ENCODE measurements at places on chromosomes 5 and 9.

GRCh38 chr5:65334077-65334476 is 147.6 kb downstream of the ADAMTS6 start:
- peak; percentile 69 for DNase-seq

DNA sequence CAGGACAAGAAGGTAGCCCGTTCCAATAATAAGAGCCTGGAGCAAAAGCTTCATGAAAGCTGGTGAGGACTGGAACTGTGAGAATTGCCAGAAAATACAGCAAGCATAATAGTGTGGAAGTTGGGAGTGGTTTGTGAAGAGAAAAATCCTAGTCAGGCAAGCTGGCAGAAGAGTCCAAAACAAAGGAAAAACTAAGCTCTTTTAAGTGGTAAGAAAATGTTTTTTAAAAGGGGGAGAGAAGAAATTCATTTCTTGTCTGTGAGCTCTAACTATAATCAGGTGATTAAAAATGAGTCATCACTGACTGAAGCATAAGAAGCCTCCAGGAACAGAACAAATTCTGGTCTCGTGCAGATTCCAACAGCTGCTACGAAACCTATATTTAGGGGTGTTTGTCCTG is 102.6 kb downstream of the CAAP1 start:
- DNase-seq = no peak

- DNase-seq = no peak
These were observed 8.9 kb upstream of the HSPA9 start for GRCh38 chr5:138583984-138584637.

DNA sequence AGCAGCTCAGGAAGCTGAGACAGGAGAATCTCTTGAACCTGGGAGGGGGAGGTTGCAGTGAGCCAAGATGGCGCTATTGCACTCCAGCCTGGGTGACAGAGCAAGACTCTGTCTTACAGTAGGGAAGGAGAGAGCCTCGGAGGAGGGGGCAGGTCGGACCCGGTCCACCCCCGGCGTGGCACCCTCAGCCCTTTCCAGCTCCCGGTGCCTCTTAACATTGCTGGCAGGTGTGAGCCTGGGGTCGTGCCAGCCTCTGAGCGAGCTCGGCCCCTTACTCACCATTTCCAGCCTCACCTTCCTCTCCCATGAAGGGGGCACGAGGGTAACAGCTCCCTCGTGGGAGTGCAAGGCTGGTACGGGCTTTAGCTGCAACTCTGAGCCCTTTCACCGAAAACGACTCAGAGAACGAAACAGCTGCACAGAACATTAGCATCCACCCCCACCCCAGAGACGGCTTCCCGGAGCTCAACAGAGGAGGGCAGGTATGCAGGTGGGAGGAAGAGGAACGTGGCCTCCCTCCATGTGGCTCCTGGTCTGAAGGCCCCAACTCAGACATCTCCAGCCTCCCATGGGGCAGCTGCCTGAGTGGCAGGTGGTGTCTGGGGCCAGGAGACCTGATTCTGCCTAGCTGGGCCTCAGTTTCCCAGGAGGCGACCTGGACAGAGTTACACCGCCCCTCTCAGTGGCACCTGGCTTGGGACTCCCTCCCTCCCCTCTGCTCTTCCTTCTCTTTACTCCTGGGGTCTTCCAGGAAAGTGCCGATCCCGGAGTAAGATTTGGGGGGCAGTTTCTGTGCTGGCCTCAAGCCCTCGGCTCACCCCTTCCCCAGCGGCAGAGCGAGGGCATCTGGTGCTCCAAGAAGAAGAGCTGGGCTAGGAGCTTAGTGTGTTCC is 28.5 kb upstream of the ABO start:
- no peak for DNase-seq

GRCh38 chr5:77298146-77298545 is 87.7 kb downstream of the PDE8B start:
- no peak for DNase-seq

- DNase-seq = no peak
These were observed 88.6 kb upstream of the FANCC start for GRCh38 chr9:95406121-95406520.

DNA sequence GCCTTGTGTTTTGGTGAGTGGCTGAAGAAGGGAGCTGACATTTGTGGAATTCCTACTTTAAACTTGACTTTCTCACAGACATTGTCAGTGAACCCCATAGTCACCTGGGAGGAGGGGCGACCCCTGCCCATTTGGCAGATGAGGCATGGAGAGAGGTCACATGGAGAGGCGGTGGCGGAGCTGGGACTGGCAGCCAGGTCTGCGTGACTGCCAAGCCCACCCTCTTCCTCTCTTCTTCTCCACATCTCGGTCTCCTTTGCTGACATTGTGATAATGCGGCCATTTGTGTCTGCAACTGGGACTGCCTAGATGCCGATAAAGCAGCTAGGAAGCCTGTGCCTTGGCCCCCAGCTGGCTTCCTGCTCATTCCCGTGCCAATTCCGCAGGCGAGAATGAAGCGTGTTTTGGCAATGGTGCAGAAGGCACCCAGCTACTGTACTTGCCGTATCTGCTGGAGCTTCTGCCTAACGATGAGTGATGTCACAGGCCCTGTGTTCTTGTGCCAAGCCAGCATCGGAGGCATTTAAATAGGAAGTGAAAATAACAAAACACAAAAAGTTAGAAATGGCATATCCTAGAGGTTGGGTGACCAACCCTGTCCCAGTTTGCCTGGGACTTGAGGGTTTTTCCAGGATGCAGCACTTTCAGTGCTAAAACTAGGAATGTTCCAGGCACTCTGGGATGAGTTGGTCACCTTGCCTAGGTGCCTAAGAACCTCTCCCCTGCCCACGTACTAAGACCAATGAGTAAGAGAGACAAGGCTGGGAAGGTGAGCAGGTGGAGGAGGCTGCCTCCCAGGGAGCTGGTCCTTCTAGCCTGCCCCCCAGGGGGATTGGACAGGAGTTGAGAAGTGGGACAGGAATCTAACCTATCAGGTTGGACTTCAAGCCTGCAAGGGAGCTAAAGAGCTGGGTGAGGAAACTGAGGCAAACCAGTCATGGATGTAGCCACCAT is 23.6 kb downstream of the OLFML2A start:
- no peak for DNase-seq

- DNase-seq = no peak
These were observed 28.8 kb downstream of the TNIP1 start for GRCh38 chr5:151051931-151052608.

GRCh38 chr9:77820293-77820954 is 172.3 kb upstream of the GNA14 start:
- DNase-seq = no peak

DNA sequence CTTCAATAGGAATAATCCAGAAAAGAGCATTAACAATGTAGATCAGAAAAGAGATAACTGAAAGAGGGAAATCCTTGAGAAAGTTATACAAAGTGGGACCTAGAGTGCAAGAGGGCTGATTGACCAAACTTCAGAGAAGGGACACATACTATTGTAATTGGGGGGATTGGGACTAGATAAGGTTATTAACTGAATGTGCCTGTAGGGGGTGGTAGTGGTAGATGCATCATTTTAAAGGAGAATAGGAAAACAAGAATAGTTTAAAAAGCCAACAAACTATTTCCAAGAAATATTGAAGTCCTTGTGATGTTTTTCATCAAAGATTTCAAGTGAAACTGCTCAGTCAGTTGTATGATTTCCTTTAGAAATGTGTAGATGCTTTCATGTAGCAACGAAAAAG is 468.5 kb downstream of the TAF11L14 start:
- DNase-seq = no peak

- peak; percentile 41 for DNase-seq
These were observed 54.3 kb downstream of the PTCH1 start for GRCh38 chr9:95462249-95463147.

- no peak for DNase-seq
These were observed 52.3 kb downstream of the TLE4 start for GRCh38 chr9:79623799-79624721.

GRCh38 chr5:14628346-14628745 is 36.2 kb upstream of the OTULIN start:
- no peak for DNase-seq

DNA sequence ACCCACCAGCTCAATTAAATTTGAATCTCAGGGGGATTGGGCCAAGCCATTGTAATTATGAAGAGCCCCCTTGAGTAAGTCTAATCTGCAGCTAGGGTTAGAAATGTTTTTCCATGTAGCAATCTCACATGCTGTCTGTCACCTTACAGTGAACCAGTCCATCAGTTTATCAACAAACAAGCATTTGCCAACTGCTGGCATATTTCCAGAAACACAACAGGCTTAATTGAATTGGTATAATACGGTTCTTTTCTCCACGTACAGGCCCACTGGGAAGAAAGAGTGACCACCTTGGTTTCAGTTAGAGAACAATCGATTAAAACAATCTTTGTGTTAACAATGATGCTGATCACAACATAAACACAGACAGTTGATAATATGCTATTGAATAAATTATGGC is 67.4 kb downstream of the NSUN2 start:
- DNase-seq = peak; percentile 68

- DNase-seq = no peak
These were observed 9.7 kb upstream of the LRRC70 start for GRCh38 chr5:62568800-62569432.

DNA sequence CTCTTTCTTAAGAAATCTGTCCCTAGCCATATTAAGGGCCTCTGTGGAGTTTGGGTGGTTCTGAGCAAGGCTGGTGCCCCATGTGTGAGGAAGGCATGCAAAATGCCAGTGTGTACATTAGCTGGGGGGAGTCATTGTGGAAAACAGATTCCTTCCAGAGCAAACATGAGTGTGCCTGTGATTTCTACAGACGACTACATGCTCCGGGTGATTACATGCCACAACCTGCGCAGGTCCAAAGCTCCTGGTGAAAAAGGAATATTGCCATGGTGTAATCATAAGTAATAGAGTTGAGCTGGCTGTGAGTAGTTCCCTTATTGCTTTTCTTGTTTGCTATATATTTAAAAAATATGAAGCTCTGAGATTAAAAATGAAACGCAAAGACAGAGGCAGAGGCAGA is 102.1 kb downstream of the ACER2 start:
- DNase-seq = no peak

GRCh38 chr9:96318921-96319565 is 17.1 kb upstream of the HSD17B3 start:
- DNase-seq = no peak

- no peak for DNase-seq
These were observed 66.8 kb upstream of the ITGA2 start for GRCh38 chr5:52922384-52922783.

- DNase-seq = no peak
These were observed 34.8 kb upstream of the DENND1A start for GRCh38 chr9:123964761-123965160.

GRCh38 chr9:137943655-137944054 is 66.1 kb downstream of the CACNA1B start:
- no peak for DNase-seq

DNA sequence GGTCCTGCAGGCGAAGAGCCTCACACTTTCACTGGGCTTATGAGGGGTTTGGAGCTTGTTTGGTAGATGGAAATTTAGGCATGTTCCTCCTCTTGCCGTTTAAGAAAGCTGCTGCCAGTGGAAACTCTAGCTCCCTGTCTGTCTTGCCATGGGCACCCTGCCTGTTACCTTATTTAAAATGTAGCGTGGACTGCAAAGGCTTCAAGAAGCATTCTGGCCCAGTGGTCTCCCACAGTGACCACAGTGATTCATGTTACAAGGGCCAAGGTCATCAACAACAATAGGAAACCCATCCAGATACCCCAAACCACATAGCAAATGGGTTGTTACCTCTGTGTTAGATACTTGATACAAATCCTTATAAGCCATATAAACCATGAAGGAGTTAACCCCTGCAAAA is 96.6 kb downstream of the DPYSL3 start:
- DNase-seq = no peak

GRCh38 chr5:149061341-149061740 is 1.5 kb downstream of the SH3TC2 start:
- no peak for DNase-seq

DNA sequence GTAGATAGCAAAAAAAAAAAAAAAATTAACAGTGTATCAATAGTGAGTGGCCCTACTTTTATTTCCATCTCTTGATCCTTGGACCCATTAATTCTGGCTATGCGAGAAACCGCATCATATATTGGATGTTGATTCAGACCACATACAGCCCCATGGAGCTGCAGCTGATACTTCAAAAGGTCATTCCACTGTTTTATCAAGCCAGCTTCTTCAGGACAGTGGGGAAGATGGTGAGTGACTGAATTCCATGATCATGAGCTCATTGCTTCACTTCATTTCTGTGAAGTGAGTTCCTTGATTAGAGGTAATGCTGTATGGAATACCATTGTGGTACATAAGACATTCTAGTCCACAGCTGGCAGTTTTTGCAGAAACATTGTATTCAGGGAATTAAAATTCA is 222.9 kb upstream of the MEF2C start:
- no peak for DNase-seq

GRCh38 chr5:39475881-39476842 is 51.4 kb upstream of the DAB2 start:
- DNase-seq = no peak

- DNase-seq = no peak
These were observed 94.3 kb downstream of the SREK1 start for GRCh38 chr5:66238435-66238834.

DNA sequence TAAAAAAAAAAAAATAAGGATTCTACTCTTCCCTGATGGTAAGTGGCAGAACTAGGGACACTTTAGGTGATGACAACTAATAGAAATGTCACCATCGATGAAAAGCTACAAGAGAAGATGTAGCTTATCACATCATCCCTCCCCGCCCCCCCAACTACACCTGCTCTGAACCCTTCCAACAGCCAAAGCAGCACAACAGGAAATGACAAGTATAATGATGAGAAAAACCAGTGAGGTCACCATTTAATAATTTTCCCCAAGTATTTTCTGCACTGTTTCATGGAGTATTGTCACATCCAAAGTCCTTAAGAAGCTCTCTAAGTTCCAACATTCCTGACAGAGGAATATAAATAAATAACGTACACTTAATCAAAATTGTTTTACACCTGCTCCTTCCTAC is 221.4 kb downstream of the EFNA5 start:
- no peak for DNase-seq

GRCh38 chr5:172493906-172494305 is 39.6 kb upstream of the SH3PXD2B start:
- DNase-seq = no peak

- no peak for DNase-seq
These were observed 23.1 kb downstream of the SMAD5 start for GRCh38 chr5:136155761-136156160.

DNA sequence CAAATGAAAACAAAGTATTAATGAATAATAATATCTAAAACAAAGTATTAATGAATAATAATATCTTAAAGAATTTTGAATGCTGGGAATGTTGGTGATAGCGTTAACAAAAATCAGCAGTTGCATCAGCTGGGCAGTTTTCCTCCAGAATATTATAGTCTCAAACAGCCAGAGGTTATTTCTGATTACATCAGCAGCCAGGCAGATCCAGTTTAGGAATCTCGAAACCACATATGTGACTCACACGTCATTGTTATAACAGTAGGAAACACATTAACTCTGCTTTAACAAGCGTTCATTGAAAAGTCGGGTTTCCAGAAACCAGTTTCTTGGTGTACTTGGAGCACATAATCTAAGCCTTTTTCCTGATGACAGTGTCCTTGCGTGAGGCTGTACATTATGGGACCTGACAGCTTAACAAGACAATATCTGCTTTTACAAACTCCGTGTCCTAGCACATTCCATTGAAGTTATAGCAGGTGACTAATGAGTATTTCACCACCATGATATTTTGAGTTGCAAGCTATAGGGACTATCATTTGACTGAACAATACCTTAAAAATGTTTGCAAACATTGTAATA is 559.5 kb upstream of the KLF4 start:
- no peak for DNase-seq

- peak; percentile 54 for DNase-seq
These were observed 278.8 kb downstream of the ENC1 start for GRCh38 chr5:74361406-74362358.

GRCh38 chr9:136686794-136687711 is at the start of gene AGPAT2:
AGPAT2 (minus strand) TSS chr9:136687457; CDS start chr9:136687357, 100 bp downstream.
- DNase-seq = peak; percentile 70

Measured in NCI-H146 (cell line).